ENCODE measurements at places on chromosomes 3 and 15.
A peak's percentile ranks its signal among the peaks of the same experiment; 100 is the strongest.

GRCh38 chr3:32480604-32481003, 22.0 kb downstream of the CMTM6 start:
- DNase-seq = no peak

DNA sequence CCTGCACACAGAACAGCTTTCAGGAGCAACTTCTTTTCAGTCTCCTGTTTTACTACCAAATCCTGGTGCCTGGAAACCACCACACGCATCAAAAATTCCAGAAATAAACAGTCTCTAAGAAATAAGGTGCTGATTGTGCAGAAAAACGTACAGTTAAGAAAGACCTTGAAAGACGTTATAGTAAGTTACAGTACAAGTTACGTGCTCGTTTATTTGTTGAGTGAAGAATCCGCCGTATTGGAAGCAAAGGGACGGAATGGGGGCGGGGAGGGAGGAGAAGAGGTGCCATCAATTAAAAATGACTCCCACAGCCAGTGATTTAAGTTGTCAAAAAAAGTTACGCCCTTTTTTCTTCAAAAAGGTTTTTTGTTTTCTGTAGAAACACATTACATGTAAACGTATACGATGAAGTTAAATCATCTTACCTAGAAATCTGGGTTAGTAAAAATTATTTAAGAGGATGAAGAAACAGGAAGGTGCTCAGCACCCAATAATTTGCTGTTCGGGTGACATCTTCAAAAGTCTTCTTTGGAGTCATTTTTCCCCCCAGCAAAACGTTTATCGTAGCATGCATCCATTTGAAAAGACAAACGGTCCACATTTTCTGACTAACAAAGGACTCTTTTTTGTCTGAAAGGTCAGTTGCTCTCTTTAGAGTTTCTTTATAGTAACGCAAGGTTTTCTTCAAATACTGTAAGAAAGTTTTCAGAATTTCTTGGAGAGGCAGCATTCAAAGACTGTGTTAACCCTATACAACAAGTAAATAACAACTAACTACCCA, 782 bp upstream of the UACA start:
- DNase-seq = no peak

DNA sequence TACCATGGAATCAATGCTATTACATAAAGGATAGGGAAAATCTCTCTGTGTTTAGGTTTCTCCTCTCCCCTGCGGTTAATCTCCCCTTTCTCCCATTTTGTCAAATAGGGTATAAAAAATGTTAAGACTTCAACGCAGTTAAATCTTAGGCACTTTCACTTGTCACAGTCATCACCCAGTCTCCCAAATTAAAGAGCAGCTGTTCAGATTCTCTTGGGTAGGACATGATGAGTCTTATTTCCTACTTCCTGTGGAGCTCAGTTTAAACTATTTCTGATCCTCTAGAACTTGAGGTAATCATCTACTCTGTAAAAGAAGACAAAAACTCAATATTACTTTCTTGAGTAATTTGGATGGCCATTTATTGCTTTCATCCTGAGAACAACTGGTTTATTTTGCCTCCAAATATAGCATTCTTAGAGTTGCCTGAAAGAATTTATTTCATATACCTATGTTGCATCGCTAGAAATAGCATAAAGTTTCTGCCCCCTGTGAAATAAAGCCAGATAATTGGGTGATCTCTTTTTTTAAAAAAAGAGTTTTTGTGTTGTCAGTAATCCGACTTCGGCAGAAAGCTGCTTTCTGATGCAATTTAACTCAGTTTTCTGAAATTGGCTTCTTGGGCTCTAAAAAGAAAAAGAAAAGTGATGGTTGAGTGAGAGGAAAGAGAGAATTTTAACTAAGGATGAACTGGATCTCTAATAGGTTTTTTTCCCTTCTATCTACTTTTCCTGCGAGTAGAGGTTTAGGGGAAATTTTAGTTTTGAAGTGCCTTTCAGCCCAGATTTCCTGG, 20.7 kb downstream of the RAP2B start:
- no peak for DNase-seq

DNA sequence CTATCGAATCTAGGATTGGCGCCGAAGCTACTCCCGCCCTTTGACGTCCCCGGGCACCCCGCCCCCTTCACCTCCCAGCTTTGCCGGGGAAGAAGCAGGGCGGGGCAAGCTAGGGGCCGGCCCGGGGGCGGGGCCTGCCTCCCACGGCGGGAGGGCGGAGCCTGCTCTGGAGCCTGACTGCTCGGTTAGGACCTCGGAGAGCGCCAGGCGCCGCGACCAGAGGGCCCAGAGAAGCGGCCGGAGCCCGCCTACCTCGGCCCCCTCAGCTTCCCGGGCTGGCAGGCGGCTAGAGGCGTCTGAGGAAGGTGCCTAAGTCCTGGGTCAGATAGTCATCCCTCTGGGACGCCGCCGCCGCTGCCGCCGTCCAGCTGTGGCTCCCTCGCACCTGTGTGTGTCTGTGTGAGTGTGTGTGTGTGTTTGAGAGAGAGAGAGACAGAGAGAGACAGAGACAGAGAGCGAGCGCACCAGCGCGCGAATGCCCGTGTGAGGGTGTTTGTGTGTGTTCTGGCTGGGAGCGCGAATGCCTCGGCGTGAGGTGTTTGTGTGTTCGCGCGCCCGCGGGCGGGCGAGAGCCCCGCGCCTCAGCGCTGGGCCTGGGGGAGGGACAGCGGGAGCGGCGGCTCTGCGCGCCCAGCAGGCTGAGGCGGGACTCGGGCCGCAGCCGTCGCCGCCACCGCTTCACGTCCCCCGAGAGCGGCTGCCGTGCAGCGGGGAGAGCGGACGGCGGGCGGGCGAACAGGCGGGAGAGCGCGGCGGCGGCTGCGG, at the start of gene STXBP5L:
Gene STXBP5L (plus strand): TSS at position 176 of the 765 bp plus-strand sequence. CDS start 1,374 bp downstream, outside the sequence.
- DNase-seq = peak; percentile 84

DNA sequence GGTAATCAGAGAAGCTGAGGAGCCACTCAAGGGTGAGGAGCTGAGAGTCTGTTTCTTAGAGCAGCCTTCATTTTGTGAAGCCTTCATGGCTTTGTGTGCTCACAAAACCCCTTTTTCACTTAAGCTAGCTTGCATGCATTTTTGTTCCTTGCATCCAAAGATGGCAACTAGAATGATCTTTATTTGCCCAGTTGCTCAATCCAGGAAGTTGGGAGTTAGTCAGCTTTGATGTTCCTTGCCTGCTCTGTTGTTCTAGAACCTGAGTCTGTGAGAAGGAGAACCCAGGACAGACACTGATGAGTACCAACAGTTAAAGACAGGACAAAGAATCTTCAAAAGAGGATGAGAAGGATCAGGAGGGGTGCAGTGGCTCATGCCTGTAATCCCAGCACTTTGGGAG, 81.8 kb downstream of the IL20RB start:
- no peak for DNase-seq

- peak; percentile 41 for DNase-seq
Measured at GRCh38 chr3:14177580-14178246, 688 bp downstream of the XPC start.

GRCh38 chr3:94147012-94147411, 84.2 kb downstream of the NSUN3 start:
- DNase-seq = no peak

GRCh38 chr15:98506172-98506571, 142.2 kb upstream of the IGF1R start:
- no peak for DNase-seq

DNA sequence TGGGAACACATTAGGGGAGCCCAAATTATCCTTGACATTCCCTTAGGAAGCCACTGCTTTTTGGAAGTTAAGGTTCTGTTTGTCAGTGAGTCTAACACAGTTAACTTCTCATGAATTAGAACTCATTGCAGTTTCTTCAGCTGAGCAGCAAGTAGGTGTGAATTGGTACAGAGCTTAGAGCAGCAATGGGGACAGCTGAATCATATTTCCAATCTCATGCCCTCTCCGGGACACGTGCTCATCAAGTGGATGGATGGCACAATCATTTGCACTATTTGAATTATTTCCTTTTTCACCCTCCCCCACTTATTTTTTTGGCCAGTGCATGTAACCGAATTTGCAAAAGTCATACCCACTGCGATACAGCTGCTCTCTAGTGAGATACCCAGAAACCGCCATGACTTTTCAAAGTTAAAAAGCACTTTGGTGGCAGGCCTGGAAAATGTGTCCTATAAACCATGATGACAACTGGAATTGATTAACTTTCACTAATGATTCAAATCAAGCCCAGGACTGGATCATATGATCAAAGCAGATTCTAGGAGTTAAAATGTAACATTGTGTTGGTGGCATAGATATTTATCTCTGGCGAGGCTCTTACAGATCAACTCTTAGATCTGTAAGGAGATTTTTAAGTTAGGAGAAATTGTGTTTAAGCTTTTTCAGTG, 76.4 kb downstream of the EBLN2 start:
- DNase-seq = no peak

- DNase-seq = no peak
Measured at GRCh38 chr3:53974324-53974723, 82.7 kb upstream of the SELENOK start.

DNA sequence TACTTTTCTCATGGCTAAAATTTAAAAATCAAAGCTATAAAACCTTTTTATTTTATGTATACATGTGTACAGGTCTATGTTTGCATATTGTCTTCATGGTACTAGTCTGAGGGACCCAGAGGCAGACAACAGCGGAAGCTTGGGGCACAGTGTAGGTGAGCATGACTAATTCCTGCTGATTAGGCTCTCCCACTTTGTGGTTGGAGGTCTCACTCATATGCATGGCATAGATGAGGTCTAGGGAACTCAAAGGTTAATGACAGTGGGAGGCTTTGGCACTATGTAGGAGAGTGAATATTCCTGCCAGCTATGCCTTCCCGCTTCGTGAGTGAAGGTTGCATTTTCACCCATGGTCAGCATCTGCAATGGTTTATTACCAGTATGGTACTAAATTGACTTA, 47.5 kb upstream of the AADACL2 start:
- DNase-seq = no peak

GRCh38 chr3:9097495-9097894, 134.2 kb upstream of the RAD18 start:
- DNase-seq = no peak

DNA sequence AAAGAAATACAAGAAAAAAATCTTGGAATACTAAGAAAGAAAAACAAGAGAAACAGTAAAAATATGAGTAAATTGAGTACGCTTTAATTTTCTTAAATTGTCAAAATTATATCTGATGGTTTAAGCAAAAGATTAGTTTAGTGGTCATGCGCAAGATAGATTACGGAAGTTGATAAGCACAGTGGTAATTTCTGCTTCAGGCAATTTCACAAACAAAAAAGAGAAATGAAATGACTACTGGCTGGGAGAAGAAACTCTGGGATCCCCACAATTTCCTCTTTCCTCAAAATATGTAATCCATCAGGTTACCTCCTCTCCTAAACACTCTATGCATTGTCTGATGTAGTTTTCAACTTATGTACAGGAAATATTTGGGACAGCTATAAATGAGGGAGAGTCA, 9.0 kb downstream of the MYD88 start:
- no peak for DNase-seq

- DNase-seq = peak; percentile 45
Measured at GRCh38 chr3:122942937-122943827, 84.4 kb downstream of the SEMA5B start.

DNA sequence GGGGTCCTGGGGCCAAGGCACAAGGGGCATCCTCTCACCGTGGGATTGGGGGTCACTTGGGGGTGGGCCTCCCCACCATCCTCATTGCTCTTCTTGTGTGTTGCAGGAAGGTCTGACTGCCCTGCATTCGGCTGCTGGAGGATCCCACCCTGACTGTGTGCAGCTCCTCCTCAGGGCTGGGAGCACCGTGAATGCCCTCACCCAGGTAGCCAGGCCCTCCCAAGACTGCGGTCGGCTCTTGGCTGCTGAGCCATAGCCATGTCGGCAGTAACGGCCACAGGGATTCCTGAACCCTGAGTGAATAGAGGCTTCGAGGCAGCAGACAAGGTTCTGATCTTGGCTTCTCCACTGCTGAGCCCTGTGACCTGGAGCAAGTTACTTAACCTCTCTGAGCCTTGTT, 19.7 kb downstream of the ANKDD1A start:
- DNase-seq = no peak

DNA sequence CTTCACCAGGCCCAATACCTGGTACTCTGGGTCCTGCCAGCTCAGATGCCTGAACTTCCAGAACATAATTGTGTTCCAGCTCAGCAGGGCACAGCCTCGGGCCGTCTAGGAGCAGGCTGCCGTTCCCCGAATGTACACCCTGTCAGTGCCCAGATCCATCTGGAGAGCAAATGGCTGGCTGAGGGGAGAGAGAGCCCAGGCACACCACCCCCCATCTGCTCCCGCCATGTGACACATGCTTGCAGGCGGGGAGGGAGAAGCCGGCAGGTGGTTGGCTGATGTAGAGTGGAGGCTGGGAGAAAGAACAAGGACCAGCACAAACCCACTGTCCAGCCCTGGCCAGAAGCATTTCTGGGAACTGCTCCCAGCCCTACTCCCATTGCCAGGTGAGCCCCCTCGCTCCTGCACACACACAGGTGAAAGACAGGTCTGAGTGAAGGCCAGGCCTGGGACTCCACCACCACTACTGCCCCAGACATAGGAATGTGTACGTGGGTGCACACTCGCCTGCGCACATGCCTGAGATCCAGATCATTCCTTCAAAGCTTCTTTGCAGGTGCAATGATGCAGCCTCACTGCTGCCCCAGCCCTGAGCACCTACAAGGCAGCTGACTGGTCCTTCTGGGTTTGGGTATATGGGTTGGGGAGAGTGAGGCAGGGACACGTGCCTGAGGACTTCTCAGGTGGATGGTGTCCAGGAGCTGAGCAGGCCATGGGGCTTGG, 53.5 kb downstream of the SEMA5B start:
- no peak for DNase-seq

DNA sequence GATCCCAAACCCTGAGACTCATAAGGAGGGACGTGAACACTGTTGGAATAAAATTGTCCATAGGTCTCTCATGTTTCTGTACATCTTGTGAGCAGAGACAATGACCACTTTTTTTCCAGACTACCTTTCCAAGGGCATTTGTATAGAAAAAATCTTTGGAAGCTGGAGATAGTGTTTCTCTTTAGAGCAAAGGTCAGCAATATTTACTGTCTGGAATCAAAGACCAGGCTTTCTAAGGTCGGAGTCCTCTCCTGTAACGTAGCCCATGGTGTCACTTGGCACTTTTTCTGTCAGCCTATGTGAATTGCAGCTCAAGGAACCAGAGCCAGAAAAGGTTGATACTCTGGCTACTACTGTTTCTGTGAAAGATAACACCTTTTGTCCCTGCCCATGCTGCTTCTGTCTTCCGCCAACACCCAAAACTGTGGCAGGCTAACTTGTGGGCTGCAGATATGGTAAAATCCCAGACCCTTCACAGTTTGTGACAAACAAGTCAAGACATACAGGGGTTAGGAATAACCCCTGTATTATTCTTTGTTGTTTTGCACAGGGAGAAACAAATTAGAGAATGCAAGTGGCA, 578.3 kb downstream of the GRM7 start:
- DNase-seq = no peak

- DNase-seq = no peak
Measured at GRCh38 chr3:17081520-17081919, 196.8 kb downstream of the PLCL2 start.

GRCh38 chr15:71634820-71635560, 175.4 kb upstream of the NR2E3 start:
- peak; percentile 29 for DNase-seq

DNA sequence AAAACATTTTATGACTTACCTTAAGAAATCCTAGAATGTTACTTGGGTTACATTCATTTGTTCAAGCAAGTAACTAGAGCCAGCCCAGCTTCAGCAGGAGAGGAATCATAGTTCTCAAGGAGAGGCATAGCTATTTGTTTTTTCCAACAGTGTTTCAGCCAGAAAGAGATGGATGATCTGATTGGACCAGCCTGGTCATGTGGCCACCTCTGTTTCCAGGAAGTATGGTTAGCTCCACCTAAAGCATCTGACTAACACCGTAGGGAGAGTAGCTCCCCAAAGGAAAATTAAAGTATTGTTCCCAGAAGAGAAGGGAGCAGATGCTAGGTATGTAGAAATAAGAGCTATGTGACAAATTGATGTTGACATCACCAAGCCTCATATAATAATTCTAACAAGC, 417.1 kb downstream of the TAFA4 start:
- no peak for DNase-seq
